Kidney epithelial cell (primary cell): ENCODE measurements at places on chromosomes 12 and 14.
A peak's percentile ranks its signal among the peaks of the same experiment; 100 is the strongest.

- DNase-seq: no peak
These were observed 79.5 kb downstream of the PRIMA1 start for GRCh38 chr14:93708800-93709199.

- DNase-seq: no peak
These were observed 6.0 kb downstream of the LEMD3 start for GRCh38 chr12:65175385-65175784.

DNA sequence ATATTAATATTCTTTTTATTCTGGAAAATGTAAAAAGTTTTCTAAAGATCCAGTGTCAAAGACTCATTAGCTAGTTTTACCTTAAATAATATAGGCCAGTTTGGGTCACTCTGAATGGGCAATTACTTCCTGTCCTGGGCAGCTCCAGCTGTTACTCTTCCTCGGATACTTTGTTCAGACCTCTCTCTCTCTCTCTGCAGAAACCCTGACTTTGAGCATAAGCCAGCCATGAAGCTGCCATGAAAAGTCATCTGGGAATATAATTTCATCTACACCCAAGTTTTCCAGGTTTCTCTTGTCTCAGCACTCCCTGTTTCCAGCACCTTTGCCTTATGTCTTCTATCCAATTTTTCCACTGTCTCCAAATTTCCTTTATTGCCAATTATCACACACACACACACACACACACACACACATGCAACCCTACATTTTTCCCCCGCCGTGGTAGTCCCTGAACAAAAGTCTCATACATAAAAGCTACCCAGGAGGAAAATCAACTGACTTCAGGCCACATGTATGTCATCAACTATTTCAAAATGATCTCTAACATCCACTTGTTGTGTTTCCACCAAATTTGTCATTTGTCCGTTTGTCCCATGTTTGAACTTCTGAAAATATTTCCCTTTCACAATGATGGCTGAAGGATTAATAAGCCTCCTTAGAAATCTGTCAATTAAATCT is 318.1 kb downstream of the SSPN start:
- DNase-seq: no peak

- DNase-seq: peak; percentile 87
These were observed 175.8 kb downstream of the TTC8 start for GRCh38 chr14:89000007-89000942.

DNA sequence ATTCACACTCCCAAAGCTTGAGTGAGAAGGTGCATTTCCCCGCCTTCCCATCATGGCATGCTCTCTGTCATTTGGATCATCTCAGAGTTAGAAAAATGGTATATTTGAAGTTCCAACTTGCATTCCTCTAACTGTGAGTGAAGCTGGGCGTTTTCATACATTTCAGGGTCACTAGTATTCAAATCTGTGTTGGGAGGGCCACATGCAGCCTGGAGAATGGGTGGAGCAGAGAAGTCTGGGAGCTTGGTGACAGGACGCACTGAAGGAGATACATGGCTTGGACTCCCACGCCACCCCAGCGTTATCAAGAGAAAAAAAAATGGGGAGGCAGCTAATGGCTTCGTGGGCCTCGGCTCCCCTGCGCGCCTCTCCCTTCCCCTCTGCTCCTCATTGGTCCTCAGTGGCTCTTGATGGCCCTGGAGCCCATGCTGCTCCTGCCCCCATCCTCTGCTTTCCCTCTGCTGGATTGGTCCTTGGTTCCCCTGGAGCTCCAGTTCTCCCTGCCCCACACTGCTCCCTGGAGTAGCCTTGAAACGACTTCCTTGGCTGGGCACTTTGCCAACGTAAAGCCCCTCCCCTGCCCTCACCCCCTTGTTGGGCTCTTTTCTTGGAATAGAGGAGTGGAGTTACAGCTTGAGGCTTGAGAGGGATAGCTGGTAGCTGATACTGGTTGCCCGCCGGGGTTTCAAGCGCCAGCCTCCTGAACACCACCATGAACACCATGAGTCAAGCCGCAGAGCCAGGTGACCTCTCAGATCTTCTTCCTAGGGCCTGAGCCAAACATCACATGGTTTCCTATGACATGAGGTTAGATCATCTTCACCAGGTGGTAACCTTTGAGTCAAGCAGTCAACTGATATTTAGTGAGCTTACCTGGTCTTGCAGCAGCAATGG is 139.6 kb downstream of the PRKCH start:
- DNase-seq: no peak

GRCh38 chr14:52900731-52901130 is 50.1 kb downstream of the FERMT2 start:
- DNase-seq: no peak

DNA sequence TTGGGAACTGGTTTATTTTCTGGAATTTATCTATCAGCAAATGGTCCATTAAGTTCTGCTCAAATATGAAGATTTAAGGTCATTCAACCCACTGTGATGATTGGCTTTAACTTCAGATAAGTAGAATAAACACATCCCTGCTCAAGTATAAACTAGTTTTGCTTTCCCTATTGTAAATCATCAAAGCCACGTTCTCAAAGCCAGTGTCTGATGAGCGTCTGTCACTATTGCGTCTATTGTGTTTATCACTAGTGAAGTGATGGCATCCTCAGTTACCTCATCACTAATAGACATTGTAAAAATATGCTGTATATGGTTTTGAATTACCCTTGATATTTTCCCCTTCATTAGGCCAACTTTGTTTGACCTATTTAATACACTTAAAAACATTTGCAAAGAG is 351.3 kb downstream of the BCAT1 start:
- DNase-seq: no peak

GRCh38 chr12:119913536-119914330 is 36.6 kb upstream of the CIT start:
- DNase-seq: no peak

DNA sequence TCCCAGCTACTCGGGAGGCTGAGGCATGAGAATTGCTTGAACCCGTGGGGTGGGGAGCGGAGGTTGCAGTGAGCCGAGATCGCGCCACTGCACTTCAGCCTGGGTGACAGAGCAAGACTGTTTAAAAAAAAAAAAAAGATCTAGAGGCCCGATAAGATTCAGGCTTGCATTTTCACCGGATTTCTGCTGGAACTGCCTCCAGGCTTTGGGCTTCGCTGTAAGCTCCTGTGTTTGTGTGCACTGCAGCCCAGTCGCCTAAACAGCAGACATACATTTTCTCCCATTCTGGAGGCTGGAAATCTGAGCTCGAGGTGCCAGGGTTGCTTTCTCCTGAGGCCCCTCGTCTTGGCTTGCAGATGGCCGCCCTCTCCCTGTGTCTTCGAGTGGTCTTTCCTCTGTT is 12.2 kb downstream of the BRI3BP start:
- no peak for DNase-seq

GRCh38 chr14:54565785-54566409 is 1.0 kb upstream of the SAMD4A start:
- no peak for DNase-seq

DNA sequence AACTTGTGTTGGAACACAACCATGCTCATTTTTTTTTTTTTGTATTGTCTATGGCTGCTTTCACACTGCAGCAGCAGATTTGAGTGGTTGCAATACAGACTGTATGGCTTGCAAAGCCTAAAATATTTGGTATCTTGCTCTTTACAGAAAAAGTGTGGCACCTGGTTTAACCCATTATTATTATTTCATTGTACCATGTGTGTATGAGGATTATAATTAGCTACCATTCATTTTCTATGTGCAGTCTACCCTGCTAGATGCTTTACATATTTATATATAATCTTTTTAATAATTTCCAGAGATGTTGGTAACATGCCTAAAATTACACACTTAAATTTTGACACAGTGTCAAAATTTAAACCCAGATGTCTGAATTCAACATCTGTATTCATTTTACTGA is 37.7 kb downstream of the SPATS2 start:
- DNase-seq: no peak

- DNase-seq: no peak
These were observed 10.5 kb upstream of the B4GALNT3 start for GRCh38 chr12:449203-449602.

DNA sequence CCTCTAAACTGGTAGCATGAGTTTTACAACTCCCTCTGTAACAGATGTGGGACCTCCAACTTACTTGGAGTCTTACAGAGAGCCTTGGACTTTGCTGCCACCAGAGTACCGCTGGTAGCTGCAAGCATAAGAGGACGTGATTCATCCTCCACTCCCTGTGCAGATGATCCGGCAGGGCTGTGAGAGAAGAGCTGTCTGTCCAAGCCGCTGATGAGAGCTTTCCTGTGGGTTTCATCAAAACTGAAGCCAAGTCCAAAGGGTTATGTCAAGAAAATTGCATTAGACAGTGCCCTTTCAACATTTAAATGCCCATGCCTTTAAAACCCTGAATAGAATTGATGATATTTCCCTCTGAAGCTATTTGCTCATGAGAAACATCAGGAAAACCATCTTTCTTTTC is 85.8 kb downstream of the LLPH start:
- no peak for DNase-seq

DNA sequence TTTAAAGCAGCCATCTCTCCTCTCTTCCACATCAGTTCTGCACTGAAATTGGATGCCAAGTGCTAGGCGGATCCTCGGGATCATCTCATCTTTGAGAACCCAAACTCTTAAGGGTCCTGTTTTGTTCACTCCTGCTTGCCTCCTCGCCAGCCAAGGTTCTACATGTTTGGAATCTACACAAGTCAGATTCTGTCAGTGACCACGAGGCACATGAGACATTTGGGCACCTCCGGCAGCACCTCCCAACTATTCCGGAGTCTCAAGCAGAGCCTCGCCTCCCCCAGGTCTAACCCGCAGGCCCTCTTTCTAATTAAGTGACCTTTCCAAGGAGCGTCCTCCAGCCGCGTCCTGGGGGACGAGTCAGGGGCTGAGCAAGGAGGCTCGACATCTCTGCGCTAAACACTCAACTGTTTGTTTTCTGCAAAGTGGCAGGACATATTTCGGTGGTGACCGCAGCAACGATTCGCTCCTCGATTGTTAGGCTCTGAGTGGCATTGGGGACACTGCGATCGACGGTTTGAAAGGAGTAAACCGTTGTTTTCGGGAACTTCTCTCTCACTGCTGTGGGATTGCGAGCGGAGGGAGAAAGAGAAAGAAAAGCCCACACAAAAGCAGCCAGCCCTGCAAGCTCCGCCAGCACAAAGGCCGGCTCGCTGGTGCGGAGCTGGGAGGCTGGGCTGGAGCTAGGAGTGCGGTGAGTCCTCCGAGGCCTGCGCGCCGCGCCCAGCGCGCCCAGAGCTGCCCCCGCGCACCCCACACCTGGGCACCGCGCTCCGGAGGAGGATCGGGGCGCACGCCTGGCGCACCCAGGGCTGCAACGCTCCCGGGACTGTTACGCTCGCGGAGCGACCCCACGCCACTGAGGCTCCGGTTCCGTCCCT is 640 bp downstream of the ARMH4 start:
- DNase-seq: no peak

DNA sequence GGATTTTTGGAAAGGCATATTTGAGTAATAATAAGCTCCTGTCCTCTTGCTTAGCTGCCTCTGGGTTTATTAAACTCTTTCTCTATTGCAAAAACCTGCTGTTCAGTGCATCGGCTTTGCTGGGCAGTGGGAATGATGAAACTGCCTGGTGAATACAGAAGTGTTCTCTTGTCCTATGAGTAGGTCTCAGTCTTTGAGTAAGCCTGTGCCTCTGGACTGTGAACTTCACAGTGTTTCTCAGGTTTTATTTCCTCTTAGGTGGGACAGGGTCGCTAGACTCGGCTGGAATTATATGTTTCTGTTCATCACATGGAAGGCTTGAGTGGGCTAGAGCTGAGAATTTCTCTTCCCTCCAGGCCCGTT is 46.4 kb downstream of the CRADD start:
- no peak for DNase-seq

DNA sequence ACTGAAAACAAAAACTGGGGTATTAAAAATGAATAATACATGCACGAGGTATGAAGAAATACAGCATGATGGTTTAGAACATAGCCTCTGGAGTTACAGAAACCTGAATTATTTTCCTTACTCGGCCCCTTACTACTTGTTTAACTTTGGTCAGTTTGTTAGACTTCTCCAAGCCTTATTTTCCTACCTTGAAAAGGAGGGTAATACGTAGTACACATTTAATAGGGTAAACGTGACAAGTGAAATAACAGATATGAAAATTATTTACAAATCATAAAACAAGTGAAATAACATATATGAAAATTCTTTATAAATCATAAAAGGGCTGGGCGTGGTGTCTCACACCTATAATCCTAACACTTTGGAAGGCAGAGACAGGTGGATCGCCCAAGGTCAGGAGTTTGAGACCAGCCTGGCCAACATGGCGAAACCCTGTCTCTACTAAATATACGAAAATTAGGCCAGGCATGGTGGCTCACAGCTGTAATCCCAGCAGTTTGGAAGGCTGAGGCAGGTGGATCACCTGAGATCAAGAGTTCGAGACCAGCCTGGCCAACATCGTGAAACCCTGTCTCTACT is 11.4 kb upstream of the PKP2 start:
- DNase-seq: no peak
